A549 treated with Mapracorat at 1 μM for 4 hours (cell line): ENCODE measurements at places on chromosomes 4 and X. TPM values are rescaled to one million over a fixed set of nuclear protein-coding genes. Genes with fewer than 3 reads are reported as not detected.

The RAB33A gene
- total RNA-seq, result 0.13 to 0.32 TPM (median 0.27 TPM) in 5 replicates

The CT45A5 gene
- total RNA-seq, result not detected in 5 replicates

The SHROOM3 gene
- total RNA-seq, result 8.9 to 15.6 TPM (median 12.5 TPM) in 5 replicates

The ESX1 gene
- 0.10 to 0.11 TPM in 2 of 5 replicates, not detected in the others for total RNA-seq

The PIR gene
- total RNA-seq, result 51.4 to 54.5 TPM (median 52.4 TPM) in 5 replicates

The DOK7 gene
- total RNA-seq, result 0.19 to 0.82 TPM (median 0.48 TPM) in 5 replicates

The UCP1 gene
- not detected in 5 replicates for total RNA-seq

The VCX gene
- total RNA-seq, result not detected in 5 replicates
